Stimulated activated CD4-positive, alpha-beta T cell treated with anti-CD3 and anti-CD28 coated beads, Interleukin-4, amount 100 ng/mL, for 1 hour (primary cell): ENCODE measurements at places on chromosomes 7 and 10.

DNA sequence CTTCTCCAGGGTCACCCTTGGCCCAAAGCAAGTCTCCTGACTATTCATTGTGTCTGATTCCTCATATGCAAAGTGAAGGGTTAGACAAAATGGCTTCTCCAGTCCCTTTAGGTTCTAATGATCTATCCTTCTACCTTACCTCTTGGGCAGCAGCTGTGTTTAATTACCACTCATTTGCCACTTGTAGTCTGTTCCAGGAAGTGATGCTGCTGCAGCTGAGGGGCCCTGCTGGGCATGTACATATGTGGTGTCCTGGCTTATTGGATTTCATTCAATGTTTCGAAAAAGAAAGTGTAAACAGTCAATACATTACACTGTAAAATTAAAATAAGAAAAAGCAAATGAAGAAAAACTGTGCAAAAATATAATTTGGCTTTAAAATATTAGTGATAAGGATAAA is 36.6 kb downstream of the SCIN start:
- DNase-seq: no peak

DNA sequence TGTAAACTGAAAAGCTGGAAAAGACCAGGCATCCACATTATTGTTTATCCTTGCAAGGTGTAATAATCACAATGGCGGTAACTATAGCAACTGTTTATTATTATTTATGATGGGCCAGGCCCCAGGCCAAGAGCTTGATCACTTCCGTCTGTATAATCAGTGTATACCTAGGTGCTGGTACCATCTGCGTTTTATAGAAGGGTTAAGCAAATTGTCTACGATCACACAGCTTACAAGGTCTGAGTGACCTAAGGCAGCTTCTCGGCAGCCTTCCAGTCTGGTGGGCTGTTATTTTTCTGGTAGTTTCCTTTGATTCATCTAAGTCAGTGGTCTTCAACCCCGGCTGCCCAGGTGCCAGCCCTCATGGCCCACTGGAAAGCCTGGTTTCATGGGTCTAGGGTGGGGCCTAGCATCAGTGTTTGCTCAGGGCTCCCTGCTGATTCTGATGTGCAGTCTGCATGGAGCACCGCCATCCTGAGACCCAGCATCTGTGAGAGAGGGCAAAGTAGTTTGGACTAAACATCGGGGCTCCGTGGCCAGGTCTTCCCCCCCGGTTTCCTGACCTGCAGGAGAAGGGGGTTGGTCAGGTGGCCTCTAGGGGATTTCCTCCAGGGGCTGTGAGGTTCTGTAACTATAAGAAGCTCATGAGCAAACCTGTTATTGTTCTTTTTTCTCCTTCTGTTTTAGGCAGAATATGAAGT is 146.4 kb downstream of the RGS10 start:
- DNase-seq: no peak

DNA sequence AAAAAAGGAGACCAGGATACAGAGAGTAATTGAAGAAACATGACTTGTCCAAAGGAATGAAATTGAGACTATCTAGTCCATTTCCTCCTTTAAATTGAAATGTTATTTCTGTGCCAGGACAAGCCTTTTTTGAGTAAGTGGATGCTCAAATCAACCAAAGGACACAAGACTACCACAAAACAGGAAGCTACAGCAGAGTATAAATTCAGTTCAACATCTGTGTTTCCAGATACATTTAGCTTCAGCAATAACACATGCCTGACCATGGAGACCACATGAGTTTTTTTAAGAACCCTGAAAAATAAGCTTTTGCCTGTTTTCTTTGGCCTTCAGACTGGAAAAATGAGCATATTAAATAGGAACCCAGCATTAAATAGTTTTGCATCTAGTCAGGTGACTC is 707.5 kb downstream of the ZWINT start:
- no peak for DNase-seq

GRCh38 chr10:133225707-133226191 is 4.3 kb upstream of the UTF1 start:
- DNase-seq: no peak

- no peak for DNase-seq
These were observed 6.8 kb downstream of the PLAU start for GRCh38 chr10:73917566-73918305.

DNA sequence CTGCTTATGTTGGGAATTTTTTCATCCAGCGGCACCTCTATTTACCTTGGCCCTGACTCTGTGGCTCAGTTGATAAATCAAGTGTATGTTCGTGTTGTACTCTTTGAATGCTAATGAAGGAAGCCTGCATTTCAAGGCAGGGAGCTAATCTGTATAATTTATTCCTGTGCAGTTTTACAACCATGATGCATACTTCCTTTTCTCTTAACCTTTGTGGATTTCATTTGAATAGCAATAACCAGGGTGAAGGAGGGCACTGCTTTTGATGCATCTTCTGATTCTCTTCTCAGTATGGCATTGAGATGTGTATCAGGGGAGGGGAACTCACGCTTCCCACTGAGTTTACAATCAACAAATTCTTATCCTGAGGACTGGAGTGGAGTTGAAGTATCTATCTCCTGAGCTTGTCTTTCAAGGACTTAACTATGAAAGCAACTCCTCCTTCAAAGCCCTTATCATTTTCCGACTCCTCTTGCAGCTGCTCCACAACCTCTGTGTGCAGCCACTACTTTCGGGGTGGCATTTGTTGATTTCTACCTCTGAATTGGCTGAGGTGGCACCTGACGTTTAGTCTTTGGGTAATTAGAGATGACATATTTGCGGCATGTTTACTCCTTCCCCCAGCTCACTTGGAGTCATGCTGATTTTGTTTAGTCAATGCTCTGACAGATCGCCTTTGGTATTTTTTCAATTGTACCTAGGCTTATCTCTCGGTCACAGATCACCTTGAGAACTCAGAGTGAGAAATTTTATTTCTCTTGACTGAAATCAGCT is 275.2 kb downstream of the PHTF2 start:
- DNase-seq: no peak

- DNase-seq: peak; percentile 51
These were observed 113.9 kb downstream of the ABLIM1 start for GRCh38 chr10:114544045-114544659.

DNA sequence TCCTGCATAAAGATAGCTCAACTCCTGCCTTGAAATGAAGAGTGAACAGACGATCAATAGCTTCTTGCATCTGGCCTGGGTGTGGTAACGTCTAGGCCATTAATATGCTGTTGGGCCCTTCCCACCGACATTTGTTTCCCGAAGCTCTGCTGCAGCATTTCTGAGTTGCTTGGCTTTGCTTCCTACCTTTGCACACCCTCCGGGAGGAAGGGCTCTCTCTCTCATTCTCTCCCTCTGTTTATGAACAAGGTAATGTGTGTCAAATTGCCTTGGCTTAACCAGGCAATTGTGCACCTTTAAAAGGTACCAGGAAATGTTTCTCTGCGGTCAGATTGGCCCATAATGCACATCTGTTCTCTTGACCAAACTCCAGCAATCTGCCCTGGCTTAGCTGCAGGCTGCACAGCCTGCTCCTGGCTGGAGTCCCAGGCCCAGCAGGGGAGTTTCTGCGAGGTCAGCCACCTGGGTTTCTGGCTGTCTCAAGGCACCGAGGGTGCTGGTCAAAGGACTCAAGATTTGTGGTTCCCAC is 223.7 kb downstream of the SNX10 start:
- DNase-seq: no peak

- DNase-seq: no peak
These were observed 35.8 kb upstream of the EZH2 start for GRCh38 chr7:148919859-148920258.

GRCh38 chr7:139072796-139073195 is 36.7 kb downstream of the ZC3HAV1 start:
- DNase-seq: no peak

- no peak for DNase-seq
These were observed 376.2 kb upstream of the MGMT start for GRCh38 chr10:129090618-129091366.

DNA sequence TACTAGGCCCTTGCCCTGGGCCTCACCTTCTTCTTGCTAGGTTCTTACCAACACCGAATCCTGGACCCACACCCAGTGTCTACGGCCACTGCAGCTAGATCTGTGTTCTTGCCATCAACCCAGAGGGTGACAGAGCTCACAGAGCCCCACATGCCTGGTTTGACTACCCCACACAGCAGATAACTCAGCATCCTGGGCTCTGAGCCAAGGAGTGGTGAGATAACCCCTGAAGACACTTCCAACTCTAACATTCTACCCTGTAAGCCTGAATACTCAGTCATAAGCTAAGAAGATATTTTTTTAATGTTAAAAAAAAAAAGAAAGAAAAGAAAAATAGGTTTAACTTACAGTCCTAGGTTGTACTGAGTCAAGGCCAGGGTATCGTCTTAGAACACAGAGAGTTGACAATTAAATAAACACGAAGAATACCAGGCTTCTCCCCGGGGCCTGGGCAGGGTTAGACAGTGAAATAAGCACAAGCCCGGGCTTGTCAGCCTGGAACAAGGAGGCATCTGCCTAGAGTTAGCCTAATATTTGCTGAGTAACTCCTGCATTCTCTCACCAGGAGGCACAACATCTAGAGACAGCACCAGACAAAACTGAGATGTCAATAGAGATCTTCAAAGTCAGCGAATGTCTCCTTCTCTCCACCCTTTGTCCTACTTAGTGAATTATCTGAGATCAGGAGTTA is 556.5 kb upstream of the LRRN3 start:
- DNase-seq: no peak

DNA sequence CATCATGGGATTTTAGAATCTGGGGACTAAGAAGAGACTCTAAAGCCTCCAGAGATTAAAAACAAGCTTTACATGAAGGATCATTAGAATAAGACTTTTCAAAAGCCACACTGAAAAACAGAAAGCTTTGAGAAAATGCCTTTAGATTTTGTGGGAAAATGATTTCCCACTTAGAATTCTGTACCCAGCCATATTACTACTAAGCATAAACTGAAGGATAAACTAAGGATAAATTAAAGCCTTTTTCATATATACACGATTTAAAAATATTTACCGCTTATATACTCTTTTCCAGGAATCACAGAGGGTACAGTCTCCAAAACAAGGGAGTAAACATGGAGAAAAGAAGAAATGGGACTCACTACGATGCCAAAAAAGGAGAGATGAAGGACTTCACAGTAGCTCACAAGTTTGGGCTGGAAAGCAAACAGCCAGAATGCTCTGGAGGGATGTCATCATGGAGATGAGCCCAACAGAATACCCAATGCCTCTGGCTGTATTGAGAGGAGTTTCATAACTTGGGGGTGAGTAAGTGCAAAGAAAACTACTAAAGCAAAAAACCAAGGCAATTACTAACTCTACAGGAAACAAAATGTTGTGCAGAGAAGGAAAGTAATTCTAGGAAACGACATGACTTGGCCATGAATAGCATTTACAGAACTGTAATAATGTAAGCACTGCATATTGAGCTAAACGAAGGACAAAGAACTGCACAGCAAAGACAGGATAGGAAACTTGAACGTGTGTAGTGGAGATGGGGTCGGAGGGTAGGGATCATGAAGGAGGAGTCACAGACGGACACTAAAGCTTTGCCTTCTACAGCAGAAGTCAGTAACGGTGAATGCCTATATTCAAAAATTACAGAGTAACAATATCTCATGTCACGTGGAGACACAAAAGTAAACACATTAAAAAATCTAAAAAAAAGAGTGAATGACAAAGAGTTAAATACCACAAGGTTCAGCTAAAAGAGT is 61.4 kb upstream of the ASAH2 start:
- no peak for DNase-seq

GRCh38 chr7:124940306-124940705 is 10.7 kb upstream of the POT1 start:
- no peak for DNase-seq

DNA sequence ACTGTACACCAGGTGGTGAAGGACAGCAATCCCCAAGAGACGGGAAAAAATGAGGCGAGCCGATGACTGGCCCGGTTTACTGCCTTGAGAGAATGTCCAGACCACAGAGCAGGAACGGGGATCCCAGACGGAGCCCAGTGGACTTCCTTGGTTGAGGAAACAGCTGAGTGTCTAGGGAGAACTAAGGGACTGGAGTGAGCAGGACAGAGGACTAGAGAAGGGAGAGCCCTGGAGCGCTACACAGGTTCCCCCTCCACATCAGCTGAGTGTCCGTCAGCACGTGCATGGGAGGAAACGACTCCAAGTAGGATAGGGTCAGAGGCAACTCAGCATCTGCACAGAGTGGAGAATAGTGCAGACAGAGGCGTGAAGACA is 7.1 kb upstream of the WDR86 start:
- no peak for DNase-seq

DNA sequence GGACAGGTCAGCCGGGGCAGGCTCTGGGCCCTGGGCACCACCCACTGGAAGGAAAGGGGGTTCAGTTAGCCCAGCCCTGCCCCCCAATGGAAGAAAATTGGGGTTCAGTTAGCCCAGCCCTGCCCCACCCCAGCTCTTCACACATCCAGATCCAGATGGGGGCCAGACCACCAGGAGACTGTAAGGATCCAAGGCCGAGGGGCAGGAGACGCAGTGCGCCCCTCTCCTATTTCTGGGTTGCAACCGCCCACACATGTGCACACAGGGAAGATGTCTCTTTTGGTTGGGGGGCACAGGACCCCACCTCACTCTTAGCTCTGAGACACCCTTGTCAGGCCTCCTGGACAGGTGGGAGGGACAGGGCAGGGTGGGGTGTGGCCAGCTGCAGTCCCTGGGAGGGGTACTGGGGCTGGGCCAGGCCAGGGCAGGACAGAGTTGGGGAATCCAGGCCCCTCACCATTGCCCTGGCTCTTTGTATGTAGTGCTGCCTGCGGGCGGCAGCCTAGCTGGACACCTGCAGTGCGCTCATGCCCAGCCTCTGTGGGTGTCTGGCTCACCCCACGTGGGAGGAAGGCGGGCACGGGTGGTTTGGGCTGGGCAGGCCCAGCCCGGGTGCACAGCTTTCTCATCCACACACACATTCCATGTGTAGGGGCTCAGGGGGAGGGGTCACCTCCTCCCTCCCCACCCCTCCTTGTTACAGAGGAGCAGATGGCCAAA is 141.2 kb downstream of the LHPP start:
- DNase-seq: no peak

- DNase-seq: no peak
These were observed 23.4 kb downstream of the ZPBP start for GRCh38 chr7:50069613-50070012.

- no peak for DNase-seq
These were observed 48.1 kb upstream of the COMTD1 start for GRCh38 chr10:75283671-75284470.

GRCh38 chr7:69896121-69896520 is 297.8 kb downstream of the AUTS2 start:
- no peak for DNase-seq

DNA sequence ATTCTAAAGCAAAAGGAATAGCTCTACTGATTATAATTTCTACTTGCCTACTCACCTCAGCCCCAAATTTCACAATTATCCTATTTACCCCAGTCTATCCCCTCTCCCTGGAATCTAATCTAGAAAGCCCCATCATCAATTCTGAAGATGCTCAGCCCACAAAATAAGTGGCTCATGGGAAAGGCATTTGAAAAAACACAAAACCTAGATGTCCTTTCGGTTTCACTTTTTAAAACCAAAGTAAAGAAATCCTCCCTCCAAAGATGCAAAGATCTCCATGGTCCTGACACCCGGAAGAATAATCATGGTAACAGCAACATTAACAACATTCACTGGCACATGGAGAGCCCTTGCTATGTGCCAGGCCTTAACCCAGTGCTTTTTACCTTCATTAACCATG is 224.8 kb downstream of the FGFR2 start:
- DNase-seq: no peak
